Epithelial cell of esophagus (primary cell): ENCODE measurements at places on chromosomes 12 and 14.
A peak's percentile ranks its signal among the peaks of the same experiment; 100 is the strongest.

GRCh38 chr12:100716945-100717732 lies 77.4 kb upstream of the ANO4 start:
- DNase-seq: peak; percentile 46

DNA sequence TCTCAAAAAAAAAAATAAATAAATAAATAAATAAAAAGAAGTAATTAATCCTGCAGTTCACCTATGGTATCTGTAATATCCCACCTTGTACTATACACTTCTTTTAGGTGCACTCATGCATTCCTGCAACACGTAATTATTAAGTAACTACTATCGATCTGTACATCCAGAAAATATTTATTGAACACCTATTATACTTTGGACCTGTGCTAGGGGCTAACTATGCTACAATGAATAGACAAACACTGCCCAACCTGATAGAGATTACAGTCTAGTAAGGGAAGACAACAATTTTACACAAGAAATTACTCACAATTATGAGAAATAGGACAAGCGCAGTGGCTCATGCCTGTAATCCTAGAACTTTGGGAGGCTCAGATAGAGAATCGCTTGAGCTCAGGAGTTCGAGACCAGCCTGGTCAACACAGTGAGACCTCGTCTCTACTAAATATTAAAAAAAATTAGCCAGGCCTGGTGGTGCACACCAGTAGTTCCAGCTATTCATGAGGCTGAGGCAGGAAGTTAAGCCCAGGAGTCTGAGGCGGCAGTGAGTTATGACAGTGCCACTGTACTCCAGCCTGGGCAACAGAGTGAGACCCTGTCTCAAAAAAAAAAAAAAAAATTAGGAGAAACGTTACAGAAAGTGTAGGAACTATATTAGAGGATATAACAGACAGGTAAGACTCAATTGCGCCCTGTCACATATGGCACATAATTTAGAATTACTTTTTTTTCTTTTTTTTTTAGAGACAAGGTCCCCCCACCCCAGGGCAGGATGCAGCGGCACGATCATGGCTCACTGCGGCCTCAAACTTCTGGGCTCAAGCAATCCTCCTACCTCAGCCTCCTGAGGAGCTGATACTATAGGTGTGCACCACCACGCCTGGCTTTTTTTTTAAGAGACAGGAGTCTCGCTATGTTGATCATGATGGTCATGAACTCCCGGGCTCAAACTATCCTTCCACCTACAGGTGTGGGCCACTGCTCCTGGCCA lies 1.2 kb downstream of the NRDE2 start:
- DNase-seq: no peak

DNA sequence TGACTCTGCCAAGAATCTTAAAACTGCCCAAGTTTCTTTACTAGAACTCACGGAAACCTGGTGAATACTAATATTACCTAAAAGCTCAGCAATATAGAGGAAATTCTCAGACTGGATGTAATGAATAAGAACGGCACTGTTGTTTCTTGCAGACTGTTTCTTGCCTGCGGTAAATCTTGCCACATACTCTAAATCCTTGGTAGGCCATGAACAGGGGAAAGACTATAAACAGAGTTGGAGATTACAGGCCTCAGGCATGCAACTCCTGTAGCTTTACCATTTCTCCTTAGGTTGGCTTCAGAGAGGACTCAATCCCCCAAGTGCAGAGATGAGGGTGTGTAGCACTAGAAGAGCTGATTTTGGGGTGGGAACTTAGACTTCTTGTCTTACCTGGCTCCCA lies 1.1 kb downstream of the ALDH6A1 start:
- DNase-seq: no peak

- no peak for DNase-seq
These were observed 45.7 kb downstream of the LMO3 start for GRCh38 chr12:16560273-16560672.

- DNase-seq: no peak
These were observed 341.5 kb upstream of the DDHD1 start for GRCh38 chr14:53494587-53494986.

DNA sequence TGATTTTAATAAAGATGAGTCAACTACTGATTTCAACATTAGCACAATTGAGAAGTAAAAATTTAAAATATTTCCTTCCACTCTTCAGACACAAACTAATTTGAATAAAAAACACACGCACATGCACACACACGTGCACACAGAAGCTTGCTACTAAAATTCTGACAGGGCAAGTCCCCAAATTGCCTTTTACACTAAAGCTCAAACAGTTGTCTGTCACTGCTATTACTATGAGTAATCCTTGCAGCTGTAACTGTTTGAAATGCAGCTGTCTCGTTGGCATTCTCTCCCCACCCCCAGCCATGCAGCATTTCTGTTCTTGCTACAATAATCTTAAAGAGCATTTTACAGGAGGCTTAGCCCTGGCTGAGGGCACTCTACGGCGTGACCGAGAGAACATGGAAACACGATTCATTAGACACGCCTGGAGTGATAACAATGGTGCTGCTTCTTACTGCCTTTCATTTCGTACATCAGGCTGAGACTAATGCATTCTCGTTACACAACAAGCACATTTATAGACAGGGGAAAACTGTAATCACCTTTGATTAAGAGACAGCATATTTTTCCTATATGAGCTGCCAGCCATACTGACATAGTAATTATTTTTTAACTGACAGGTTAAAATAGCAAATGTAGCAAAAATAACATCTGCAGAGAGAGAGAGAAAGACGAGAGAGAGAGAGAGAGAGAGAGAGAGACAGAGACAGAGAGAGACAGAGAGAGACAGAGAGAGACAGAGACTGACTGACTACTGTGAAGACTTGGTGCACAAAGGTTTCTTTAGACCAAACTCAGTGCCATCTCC lies 153.8 kb downstream of the MED13L start:
- peak; percentile 68 for DNase-seq

GRCh38 chr12:113471619-113472171 lies at the start of gene LHX5:
TSS of gene LHX5 (minus strand) at chr12:113471871. CDS start at chr12:113471498, 373 bp downstream.
- peak; percentile 33 for DNase-seq
